ENCODE measurements at places on chromosomes 13 and 19. TPM values are rescaled to one million over a fixed set of nuclear protein-coding genes. Genes with fewer than 3 reads are reported as not detected.
A peak's percentile ranks its signal among the peaks of the same experiment; 100 is the strongest.

The VSTM1 gene
- total RNA-seq: not detected

The LRP3 gene
- 0.23 TPM for total RNA-seq

The TGFBR3L gene
- total RNA-seq: 5.3 TPM

- DNase-seq: peak; percentile 88
Measured at GRCh38 chr19:41302624-41303351, 7.2 kb upstream of the CCDC97 start.

DNA sequence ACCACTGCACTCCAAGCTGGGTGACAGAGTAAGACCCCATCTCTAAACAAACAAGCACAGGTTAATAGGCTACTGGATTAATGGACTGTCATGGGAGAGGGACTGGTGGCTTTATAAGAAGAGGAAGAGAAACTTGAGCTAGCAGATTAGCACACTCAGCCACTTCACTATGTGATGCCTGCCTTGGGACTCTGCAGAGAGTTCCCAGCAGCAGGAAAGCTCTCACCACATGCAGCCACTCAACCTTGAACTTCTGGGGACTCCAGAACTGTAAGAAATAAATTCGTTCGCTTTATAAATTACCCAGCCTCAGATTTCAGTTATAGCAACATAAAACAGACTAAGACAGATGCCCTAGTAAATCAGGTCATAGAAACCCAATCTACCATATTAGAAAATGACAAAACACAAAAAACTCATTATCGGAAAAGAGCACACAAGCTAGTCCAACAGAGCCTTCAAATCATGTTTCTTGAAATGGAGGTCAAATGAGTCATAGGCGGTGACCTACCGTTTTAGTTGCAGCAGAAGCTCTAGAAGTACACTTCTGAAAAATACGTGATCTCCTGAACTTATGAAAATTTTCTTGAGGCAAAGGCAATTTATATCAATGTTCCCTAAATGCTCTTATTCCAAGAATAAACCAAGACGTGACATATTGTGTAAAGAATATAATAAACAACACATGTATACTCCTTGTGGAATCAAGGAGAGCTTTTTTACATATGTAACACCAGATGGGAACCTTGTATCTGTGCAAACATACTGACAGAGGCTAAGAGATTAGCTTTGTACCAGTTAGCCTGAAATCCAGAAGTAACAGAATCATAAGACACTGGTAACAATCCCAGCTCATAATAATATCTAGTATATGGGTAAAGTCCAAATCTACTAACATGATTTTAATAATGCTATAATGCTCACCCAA lies 340.9 kb upstream of the SGCG start:
- no peak for DNase-seq

DNA sequence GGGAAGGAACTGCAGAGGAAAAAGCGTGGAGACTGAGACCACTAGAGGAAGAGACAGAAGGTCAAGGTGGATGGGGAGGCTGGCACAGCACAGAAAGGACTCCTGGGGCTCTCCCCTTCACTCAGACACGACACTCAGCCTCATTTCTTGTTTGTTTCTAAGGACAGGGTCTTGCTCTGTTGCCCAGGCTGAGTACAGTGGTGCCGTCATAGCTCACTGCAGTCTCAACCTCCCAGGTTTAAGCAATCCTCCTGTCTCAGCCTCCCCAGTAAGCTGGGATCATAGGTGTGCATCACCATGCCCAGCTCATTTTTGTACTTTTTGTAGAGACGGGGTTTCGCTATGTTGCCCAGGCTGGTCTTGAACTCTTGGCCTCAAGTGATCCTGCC lies 11.4 kb upstream of the SEMA6B start:
- DNase-seq: no peak

GRCh38 chr19:17951990-17952976 lies 14.6 kb upstream of the KCNN1 start:
- peak; percentile 64 for DNase-seq

GRCh38 chr13:31627097-31627845 lies 112.1 kb upstream of the RXFP2 start:
- DNase-seq: no peak

- DNase-seq: no peak
Measured at GRCh38 chr19:8120636-8121480, 28.5 kb downstream of the FBN3 start.

DNA sequence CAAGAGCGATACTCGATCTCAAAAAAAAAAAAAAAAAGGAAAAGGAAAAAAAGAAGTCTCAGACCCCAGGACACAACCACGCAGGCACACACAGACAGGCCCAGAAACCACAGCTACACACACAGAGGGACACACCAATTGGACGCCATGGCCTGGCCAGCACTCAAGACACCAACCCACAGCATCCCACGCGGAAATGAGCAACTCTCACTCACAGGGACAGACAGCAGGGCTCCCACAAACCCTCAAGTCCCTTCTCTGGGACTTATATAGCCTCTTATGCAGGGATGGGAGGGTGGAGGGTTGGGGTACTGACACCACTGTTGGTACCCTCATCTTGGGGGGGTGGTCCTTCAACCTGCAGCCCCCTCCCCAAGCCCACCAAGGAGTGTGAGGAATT lies 5.9 kb downstream of the NOTCH3 start:
- DNase-seq: no peak

DNA sequence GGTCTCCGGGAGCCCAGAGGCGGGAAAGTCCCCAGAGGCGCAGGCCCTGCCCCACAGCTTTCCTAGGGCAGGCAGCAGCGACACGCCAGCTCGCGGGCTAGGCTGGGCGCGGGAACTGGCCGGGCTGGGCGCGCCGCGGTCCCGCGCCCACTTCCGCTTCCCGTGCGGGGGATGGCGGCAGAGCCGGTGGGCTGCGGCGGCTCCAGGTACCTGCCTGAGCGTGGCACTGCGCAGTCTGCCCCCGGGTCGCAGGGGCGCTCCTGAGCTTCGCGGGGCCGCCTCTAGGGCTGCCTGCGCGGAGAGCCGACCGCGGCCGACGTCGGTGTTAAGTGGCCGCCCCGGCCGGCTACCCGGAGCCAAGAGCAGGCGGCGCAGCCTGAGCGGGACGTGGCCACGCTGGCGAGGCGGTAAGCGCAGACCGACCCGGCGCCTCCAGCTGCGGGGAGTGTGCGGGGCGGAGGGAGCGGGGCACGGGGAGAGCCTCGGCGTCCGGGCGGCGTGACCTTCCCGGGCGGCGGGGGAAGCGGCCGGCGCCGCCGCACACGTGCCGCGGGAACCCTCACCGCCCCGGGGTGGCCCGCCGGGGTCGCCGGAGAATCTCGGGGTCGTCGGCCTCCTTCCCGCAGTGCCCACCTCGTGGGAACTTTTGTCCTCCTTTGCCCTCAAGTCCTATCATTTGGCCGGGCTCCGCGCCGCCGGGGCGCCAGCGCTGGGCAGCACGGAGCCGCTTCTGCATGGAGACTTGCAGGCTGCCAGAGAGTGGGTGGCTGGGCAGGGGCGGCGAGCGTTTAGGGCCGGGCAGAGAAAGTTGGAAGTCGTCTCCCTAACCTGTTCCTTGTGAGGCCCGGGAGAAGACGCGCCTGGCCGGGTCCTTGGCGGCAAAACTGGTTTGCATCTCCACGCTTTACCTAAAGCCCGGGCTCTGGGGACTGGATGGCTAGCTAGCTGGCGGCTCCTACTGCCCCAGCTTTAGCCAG lies 31.4 kb upstream of the MPHOSPH8 start:
- DNase-seq: peak; percentile 76

GRCh38 chr13:44050450-44051063 lies 170.9 kb downstream of the LACC1 start:
- no peak for DNase-seq

- peak; percentile 75 for DNase-seq
Measured at GRCh38 chr13:21395953-21396352, 63.1 kb downstream of the ZDHHC20 start.

- no peak for DNase-seq
Measured at GRCh38 chr13:33251131-33251661, 34.4 kb downstream of the STARD13 start.

DNA sequence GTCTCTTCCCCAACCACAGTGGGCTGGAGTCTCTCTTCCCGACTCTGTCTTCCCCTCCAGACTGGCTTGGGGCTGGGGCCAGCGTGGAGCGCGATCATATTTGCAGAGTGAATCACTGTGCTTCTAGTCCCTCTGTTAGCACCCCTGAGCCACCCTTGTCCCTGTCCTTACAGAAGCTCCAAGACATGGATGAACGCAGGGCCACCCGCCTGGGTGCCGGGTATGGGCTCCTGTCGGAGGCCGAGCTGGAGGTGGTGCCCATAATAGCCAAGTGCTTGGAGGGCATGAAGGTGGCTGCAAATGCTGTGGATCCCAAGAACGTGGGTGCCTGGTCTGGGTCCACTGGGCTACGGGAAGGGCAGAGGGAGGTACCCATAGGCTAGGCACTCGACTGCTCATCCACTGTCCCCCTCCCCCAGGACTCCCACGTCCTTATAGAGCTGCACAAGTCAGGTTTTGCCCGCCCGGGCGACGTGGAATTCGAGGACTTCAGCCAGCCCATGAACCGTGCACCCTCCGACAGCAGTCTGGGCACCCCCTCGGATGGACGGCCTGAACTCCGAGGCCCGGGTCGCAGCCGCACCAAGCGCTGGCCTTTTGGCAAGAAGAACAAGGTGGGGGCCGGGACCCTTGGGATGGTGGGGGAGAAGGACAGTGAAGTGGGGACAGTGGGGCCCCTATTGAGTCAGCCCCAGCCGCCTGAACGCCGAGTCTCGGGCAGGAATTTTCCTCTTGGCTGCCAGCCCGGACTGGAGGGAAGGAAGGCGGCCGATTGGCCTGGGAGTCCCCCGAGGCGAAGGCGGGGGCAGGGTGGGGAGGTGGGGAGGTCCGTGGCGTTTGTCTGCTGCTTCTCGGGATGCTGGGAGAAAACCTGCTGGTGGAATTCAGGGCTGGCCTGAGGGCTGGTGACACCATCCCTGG lies 5.2 kb downstream of the TRIP10 start:
- no peak for DNase-seq
